T-helper 17 cell (primary cell): ENCODE measurements at places on chromosomes 2 and 18.

DNA sequence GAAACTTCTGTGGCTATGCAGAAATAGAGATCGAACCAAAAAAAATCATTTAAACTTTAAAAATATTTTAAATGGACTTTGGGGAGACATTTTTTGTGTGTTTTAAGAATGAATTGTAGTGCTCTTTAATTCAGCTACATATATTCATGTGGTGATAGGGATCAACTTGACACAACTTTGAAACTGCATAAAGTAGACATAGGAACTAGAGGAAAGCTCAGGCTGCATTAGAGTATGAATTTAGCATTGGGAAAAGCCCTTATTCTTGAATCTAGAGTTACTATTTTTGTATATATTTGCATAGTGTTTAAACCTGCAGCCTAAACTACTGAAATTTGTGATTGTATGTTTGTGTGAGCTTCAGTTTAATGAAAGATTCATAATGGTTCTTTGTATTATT is 78.3 kb downstream of the SLC39A10 start:
- no peak for DNase-seq

- DNase-seq: no peak
These were observed 4.3 kb downstream of the SMYD5 start for GRCh38 chr2:73218298-73218697.

- no peak for DNase-seq
These were observed 31.2 kb downstream of the C1D start for GRCh38 chr2:68031542-68032160.

DNA sequence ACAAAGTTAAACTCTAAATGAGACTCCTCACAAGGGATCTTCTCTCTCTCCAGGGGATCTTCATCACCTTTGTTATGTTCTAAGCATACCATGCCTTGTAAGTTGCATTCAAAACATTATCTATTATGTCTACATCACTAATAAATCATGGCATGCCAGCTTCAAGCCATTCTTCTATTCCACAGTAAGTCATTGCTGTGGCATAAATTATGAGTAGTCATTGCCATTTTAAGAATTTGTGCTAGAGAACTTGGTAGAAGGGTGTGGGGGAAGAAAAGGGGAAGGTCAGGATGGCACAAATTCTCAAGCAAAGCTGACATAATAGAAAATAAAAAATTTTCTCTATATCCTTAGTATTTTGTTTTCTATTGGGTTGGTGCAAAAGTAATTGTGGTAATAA is 33.5 kb downstream of the BARD1 start:
- DNase-seq: no peak

DNA sequence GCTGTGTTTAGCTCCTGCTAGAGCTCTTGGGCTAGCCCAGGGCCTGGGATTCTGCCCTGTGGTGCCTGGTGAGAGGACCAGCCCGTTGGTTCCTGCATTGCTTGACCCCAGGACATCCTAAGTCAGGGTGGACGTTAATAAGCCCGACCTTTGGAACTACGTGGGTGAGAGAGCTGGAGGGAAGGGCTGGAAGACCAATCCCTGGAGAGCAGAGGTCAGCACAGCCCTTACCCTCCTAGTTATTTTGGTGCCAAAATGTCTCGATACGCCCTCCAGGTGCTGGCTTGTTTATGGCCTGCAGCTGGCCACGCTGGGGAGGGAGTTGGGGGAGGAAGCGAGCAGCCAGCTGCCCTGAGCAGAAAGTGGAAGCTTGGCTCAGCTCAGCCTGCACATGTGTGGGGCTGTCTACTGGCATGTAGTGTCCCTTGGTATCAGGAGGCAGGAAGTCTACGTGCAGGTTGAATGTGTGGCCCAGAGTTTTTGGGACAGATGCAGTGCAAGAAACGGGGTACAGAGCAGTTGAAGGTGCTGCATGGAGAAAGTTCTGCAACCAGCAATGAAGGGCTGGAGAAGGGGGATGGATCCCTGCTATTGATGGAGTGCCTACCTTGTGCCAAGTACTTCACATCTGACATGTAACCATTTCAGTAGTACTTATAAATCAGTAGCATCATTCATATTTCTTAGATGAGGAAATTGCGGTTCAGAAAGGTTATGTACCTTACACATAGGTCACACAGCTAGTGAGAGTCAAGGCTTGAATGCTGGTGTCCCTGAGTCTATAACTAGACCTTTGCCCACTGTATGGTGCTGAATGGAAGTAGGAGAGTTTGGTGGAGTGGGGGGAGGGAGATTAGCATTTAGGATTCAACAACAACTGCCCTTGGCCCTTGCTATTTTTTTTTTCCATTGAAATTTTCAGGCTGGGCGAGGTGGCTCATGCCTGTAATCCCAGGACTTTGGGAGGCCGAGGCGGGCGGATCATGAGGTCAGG is 5.0 kb upstream of the DGKD start:
- no peak for DNase-seq

DNA sequence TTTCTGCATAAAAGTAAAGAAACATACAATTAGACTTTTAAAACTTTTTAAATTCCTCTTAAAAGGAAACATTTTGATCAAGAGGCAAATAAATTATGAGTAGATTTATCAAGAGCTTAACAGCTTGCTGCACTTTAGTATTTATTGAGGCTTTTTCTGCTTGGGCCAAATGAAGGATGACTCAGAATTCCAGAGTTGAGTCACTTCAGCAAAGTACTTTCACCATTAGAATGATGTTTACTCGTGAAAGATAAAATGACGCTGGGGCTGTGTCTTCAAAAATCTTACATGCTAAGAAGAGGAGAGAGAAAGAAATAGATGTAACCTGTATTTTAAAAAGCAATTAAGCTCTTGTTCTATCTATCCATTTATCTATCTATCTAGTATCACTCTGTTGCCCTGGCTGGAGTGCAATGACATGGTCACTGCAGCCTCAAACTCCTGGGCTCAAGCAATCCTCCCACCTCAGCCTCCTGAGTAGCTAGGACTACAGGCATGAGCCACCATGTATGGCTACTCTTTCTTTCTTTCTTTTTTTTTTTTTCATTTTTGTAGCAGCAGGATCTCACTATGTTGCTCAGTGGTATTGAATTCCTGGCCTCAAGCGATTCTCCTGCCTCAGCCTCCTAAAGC is 75.3 kb upstream of the RIOK3 start:
- no peak for DNase-seq

GRCh38 chr2:85577386-85578242 is at the start of gene VAMP8:
TSS of gene VAMP8 (plus strand) at chr2:85577586. CDS start at chr2:85577647, 61 bp downstream.
- peak; percentile 56 for DNase-seq

GRCh38 chr2:144477281-144477956 is 42.5 kb downstream of the ZEB2 start:
- DNase-seq: no peak

- DNase-seq: no peak
These were observed 142.0 kb downstream of the COPS8 start for GRCh38 chr2:237227592-237228280.

DNA sequence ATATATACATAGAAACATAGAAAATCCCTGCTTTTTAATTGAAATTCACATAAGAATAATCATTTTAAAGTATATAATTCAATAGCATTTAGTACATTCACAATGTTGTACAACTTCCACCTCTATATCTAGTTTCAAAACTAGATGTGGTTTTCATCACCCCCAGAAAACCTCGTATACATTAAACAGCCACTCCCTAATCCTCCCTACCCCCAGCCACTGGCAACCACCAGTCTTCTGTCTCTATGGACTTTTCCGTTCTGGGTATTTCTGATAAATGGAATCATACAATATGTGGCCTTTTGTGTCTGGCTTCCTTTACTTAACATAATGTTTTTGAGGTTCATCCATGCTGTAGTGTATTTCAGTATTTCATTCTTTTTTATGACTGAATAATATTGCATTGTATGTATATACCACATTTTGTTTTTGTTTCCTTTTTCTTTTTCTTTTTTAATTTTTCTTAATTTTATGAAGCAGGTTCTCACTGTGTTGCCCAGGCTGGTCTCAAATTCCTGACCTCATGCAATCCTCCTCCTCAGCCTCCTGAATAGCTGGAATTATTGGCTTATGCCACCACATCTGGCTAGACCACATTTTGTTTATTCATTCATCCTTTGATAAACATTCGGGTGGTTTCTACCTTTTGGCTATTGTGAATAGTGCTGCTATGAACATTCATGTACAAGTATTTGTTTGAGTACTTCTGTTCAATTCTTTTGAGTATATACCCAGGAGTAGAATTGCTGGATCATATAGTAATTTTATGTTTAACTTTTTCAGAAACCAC is 50.6 kb upstream of the RNF152 start:
- DNase-seq: no peak

DNA sequence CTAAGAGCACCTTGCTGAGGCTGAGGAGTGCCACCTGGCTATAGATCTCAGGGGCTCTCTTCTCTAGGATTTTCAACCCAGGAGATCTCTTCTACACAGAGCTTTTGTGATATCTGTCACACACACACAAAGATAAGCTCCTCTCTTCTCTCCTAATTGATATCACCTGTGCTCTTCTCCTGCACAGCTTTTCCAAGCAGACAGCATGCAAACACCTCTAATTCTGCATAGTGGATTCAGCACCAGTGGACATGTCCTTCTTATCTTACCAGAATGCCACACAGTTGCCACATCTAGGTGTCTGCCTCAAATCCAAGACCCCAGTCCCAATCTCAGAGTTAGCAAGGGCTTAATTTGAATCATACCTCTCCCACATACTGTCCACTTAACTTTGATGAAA is 43.9 kb downstream of the LRATD1 start:
- no peak for DNase-seq

DNA sequence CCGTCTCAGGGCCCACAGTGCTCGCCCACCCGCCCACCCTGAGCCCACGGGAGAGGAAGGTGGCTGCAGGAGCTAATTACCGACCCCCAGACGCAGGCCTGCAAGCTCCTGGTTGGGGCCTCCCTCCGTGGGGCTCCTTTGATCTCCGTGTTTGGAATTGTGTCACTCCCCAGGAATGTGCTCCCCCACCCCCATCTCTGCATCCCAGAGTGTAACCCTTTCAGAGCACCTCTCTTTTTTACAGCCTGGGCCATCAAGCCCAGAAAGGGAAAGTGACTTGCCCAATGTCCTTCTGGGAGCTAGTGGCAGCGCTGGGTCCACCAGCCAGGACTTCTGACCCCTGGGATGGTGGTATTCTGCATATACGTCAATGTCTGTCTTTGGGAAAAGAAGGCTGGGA is 335.1 kb downstream of the CYRIA start:
- DNase-seq: no peak

GRCh38 chr18:2847317-2848246 is 776 bp downstream of the EMILIN2 start:
- DNase-seq: peak; percentile 15

- no peak for DNase-seq
These were observed 58.0 kb upstream of the ITSN2 start for GRCh38 chr2:24418166-24418841.

GRCh38 chr2:45678791-45679348 is 27.4 kb downstream of the PRKCE start:
- DNase-seq: no peak

GRCh38 chr18:22564036-22564435 is 146.3 kb upstream of the CTAGE1 start:
- DNase-seq: no peak

DNA sequence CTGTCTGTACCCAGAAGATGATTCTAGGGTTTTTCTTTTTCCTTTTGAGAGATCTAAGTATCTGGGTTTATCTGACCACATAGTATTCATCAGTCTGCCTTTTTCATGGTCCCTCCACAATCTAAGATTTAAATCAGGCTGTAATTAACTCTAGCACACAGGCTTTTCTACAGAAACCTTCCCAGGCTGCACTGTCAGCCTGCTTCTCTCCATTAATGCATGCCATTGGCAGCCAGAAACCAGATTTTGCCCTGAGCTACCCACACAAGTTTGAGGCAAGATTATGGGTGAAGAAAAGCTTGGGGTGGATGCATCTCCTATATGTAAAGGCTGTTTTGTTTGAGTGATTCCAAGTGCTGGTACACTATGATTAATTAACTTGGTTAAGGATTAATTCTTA is 45.7 kb upstream of the EML4 start:
- DNase-seq: no peak

- DNase-seq: no peak
These were observed 127.6 kb downstream of the QPCT start for GRCh38 chr2:37471994-37472393.

GRCh38 chr2:172288603-172289002 is 138.8 kb upstream of the ITGA6 start:
- DNase-seq: peak; percentile 29

- peak; percentile 29 for DNase-seq
These were observed 114.5 kb downstream of the INSIG2 start for GRCh38 chr2:118202707-118203303.

DNA sequence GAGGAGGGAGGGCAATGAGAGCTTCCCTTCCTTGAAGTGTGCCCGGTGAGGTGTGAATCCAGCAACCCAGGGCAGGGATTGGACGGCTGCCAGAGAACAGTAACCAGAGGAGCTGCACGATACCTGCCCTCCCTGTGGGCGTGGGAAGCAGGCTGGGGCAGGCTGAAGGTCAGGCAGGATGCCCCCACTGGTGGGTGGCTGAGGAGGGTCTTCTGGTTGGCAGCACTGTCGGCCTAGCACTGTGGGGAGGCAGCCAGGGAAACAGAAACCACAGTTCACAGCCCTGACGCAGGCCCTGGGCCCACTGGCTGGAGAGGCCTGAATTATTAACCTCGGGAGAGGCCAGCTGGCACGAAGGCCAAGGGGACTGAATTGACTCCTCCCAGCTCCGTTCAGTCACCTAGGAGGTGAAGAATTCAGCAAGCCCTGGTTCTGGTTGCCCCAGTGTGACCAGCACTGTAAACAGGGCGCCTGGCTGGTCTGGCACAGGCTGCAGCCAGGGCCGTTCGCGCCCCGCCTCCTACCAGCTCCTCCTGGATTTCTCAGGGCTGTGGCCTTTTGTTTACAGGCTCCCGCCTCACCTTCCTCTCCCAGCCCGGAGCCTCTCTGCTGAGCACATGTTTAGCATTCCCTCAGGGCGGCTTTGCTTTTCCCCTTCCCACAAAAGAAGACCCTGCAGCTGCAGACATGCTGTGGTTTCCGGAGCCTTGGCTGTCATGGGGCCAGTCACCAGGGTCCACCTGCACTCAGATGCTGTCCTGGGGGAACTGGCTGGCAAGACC is 97.8 kb downstream of the B3GNT2 start:
- DNase-seq: no peak

- no peak for DNase-seq
These were observed 215.5 kb upstream of the HAAO start for GRCh38 chr2:43007901-43008300.

DNA sequence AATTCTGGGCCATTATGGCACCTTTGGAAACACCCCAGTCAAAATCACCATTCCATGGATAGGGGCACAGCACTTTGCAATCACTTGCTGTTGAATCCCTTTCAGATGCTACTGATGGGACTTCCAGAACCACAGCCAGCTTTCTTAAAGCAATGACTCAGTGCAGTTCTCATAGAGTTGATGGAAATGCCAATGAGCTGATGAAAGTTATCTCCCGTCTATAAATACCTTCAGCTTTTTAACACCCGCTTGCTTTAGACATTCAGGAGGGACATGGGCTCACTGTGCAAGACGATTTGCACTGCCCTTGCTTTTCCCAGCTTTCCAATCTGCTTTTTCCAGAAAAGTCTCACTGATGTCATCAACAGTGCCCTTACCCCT is 66.7 kb upstream of the RPL31 start:
- DNase-seq: no peak

DNA sequence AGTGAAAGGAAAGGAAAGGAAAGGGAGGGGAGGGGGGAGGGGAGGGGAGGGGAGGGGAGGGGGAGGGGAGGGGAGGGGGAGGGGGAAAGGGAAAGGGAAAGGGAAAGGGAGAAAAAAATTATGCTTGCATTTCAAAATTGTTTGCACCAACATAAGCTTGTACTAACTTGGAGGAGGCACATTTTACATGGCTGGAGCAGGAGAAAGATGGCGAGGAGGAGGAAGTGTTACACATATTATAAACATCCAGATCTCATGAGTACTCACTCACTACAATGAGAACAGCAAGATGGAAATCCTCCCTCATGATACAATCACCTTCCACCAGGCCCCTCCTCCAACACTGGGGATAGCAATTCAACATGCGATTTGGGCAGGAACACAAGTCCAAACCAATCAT is 660.2 kb upstream of the CDH2 start:
- no peak for DNase-seq
